Activated T-cell treated with anti-CD3 and anti-CD28 coated beads, Interleukin-2, amount 50 U/mL, for 4 hours (primary cell): ENCODE measurements at places on chromosomes 16 and 17.

DNA sequence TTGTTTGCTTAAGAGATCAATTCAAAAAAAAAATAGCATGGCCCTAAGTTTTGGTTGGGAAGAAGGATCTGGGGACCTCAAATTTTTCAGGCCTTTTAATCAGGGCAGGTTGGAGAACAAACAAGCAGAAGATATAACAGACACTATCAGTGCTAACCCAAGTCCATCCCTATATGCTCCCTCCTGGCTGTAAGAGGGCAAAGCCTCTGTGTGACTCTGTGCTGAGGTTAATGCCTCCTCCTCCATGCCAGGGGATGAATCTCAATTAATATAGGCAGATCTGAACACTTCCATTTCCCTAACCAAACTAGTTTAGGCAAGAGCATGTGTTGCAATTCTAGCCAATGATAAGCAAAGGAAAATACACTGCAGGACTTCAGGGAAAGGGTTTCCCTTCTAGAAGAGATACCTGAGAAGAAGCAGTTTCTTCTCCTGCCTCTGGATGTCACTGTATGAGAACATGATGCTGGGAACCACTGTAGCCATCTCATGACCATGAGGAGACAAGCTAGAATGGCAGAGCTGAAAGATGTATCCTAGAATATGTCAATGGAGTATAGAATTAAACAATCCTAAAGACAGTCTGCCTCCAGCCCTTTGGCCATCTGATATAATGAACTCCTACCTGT is 76.0 kb downstream of the CHD9NB start:
- no peak for DNase-seq

DNA sequence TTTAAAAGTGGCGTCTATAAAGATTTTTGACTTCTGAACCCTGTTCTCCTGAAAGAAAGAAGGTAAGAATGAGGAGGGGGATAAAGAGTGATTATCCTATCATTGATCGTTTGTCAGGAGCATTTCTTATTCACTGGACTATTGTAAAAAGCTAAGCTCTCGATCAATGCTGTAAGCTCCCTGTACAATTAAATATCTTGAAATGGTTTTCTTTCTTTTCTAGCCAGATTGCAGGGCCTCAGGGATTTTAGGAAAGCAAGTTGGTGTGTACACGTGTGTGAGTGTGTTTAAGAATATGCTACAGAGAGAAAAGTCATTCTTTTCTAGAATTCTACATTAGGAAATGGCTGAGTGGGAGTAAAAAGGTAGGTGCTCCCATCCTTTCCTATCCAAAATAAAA is 154.5 kb downstream of the AATF start:
- DNase-seq = no peak

DNA sequence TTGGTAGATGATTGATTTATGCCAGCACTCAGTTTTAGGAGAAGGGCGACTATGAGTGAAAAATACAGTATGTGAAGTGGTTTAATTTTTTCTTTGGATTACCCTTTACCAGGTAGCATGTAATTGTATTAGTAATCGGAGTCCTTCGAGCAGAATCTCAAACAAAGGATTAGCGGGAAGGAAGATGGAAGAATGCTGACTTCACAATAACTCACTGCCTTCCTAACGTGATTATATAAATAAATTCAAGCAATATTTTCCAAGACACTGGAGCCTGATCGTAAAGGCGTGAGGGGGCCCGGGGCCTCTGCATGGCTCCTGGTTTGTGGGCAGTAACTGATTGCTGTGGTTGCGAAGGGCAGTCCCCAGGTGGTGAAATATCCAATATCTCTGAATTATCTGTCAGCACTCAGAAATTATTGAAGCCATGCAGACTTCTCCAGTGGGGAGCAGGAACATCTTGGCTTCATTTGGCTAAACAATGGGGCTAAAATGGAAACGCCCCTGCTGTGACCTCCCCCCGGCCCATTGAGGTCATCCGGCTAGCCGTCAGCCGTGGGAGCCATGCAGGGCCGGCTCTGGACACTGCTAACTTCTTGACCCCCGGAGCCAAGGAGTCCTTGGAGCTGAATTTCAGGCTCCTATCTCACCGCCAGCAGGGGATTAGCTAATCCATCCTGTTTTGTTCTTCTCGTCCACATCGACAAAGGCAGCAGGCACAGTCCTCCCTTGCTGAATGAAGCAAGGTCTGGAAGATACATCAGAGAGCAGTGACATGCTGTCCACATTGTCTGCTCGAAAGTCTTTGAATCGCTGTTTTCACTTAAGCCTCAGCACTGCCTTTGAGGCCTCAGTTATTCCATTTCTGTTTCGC is 295.9 kb upstream of the N4BP1 start:
- no peak for DNase-seq

DNA sequence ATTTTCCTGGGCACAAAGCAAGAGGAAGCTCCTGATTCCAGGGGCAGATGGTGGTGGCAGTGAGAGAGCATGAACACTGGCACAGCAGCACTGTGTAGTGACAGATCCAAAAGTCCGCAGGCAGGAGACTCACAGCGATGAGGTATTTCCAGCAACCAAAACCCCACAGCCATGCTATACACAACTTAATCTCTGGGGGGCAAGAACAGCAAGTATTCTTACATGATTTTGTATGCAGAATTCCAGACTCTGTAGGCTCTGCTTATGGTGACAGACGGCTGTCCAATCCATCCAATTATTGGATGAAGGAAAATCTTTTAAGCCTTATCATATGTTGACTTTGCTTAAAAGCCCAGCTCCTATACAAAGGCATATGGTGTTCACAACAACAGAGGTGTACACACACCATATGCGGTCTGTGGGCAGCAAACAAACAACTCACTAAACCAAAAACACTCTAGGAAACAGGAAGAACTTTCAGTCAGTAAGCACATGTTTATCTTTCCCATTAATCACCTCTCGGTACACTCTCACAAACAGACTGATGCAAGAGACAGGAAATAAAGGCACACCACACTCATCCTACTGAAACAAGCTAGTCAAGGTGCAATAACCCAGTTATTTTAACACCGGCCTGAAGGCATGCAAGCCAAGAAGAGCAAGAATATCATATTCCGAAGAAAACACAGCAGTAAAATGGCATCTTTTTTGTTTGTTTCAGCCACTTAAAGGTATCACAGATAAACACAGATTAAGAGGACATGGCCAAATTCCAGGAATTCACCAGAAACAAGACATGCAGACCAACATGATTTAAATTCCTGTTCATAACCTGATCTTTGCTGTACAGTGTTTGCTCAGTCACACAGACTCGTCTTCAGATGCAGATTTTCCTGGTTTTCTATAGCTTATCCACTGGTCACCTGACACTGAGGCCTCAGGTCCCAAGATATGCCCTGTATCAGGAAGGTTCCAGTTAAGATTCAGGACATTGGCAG is 47.8 kb downstream of the ERN1 start:
- DNase-seq = no peak

DNA sequence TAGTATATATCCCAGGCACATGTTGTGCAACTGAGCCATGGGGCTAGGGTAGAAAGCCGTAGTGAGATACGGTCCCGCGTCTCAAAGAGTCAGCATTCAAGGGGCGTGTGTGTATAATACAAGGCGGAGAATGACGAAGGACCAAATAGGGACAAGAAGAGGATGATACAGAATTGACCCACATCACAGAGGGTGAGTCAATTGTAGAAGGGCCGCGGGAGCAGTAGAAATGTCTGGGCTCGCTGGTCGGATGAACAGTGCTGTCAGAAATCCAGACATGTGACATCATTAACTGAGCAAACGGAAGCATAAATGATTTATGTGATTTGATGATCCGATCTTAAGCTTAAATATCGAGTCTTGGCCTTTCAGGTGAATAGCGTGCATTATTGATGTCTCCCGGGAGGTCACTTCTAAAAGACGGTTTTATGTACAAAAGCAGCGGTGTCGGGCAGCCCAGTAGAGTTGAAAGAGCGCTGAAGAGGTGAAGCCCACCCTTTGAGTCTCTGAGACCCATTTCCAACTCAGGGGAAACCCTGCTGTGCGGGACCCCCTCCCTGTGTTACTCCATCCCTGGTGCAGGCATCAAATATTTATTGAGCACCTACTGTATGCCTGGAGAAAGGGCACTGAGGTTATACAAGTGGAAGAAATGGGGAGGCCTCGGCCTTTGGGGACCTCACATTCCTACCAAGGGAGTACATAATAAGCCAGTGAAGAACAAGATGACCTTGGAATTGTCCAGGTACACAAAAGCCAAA is 45.1 kb downstream of the ATP2C2 start:
- no peak for DNase-seq

GRCh38 chr17:65371702-65372101 is 189.7 kb downstream of the AXIN2 start:
- DNase-seq = no peak

DNA sequence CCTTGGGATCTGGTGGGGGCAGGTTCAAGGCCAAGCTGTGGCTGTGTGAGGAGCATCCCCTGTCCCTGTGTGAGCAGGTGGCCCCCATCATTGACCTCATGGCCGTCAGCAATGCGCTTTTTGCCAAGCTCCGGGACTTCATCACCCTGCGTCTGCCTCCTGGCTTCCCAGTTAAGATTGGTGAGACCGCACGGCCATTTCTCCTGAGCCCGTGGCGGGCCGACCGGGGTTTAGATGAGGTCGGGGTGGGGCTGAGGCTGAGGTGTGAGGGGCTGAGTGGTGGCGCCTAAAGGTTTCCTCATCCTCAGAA is 10.7 kb downstream of the CORO6 start:
- no peak for DNase-seq

- DNase-seq = no peak
Observed at GRCh38 chr17:48160177-48161081, 52.9 kb downstream of the SNX11 start.
